ENCODE measurements at places on chromosomes 3 and 15.

DNA sequence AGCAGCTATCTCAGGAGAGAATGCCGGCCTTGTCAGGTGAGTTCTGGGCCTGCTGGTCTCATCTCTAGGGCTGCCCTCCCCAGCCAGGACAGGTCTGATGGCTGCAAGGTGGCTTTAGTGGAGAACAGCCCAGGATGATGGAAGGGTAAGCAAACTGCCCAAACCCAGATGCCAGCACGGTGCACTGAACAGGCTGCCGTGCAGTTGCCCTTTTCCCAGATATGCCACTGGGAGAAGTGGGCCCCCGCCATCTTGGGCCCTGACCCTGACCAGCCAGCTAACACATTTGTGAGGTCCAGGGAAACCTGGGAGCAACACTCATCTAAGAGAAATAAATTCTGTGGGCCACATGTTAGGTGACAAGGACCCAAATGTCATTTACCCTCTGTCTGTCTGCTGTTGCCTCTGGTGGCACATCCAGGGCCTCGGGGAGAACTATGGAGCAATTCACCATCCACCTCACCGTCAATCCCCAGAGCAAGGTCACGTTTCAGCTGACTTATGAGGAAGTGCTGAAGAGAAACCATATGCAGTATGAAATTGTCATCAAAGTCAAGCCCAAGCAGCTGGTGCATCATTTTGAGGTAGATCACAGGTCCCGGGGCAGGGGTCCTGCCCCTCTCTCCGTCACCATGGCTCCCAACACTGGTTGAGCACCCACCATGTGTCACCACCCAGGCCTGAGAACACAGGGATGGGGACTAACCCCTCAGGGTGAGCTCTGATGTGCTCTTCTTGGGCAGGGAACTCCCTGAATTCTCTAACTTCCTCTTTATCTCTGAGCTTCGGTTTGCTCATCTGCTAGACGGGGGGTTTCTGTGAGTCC lies 1.8 kb downstream of the ITIH1 start:
- DNase-seq: no peak

DNA sequence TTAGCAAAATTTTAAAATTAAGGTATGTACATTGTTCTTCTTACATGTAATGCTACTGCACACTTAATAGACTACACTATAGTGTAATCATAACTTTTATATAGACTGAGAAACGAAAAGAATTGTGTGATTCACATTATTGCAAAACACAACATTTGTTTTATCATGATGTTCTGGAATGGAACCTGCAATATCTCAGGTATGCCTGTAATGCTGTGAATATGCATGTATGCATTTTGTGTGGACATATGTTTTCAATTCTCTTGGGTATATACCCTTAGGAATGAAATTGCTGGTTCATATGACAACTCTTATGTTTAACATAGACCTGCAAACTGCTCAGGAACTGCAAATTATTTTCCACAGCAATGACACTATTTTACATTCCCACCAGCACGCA lies 38.6 kb upstream of the TJP1 start:
- no peak for DNase-seq

GRCh38 chr15:96766366-96766765 lies 435.9 kb downstream of the NR2F2 start:
- DNase-seq: no peak

GRCh38 chr3:135915206-135915605 lies 50.3 kb upstream of the PPP2R3A start:
- DNase-seq: no peak

- DNase-seq: no peak
Measured at GRCh38 chr3:112746675-112747280, 99.9 kb downstream of the CD200R1L start.

- no peak for DNase-seq
Measured at GRCh38 chr3:125212091-125212508, 448 bp downstream of the SLC12A8 start.

GRCh38 chr3:157573780-157574378 lies 70.7 kb upstream of the VEPH1 start:
- DNase-seq: no peak

GRCh38 chr15:63915873-63916771 lies 82.4 kb upstream of the HERC1 start:
- peak; percentile 73 for DNase-seq

DNA sequence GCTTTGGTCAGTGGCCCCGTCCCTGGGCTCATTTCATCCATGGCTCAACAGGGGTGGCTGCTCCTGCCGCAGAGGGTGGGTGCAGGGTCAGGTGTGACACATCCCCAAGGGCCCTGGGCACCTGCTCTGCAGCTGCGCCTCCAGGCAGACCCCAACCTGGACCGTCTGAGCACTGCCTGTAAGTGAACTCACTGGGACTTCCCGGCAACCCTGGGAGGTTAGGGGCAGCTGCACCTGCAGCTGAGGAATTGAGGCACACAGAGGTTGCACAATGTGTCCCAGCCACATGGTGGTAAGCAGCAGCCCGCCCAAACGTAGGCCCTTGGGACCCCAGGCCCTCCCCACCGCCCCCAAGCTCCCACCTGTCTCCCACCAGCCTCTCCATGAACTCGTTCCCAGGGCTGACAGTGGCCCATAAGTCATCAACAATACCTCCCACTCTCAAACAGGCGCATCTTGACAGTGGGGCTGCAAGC lies 55.1 kb downstream of the PLXNA1 start:
- no peak for DNase-seq

GRCh38 chr15:56495053-56495452 lies 30.1 kb upstream of the MNS1 start:
- DNase-seq: no peak
